ENCODE measurements at places on chromosomes 3 and 15.

GRCh38 chr15:32843219-32843815 is 125.5 kb downstream of the GREM1 start:
- no peak for DNase-seq

DNA sequence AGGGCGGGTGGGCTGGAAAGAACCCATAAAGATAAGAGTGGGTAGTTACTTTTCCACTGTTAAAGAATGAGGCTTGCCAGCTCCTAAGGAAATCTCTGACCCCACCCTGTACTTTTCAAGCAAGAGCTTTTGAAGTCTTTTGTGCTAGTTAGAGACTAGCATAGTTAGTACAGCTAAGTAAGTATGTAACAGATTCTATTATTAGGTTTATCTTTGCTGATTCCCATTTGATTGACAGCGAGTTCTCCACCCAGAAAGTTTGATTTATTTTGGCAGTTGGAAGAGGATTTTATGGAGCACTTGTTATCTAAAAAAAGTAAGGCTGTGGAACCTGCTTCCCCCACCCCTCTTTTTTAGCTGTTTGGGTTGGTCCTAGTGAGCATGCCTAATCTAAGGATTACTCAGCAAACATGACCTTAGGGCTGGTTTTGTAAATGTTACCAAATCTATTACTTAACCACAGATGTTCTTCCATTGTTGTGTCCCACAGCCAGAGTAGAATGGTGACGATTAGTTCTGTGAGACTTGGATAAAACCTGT is 57.6 kb downstream of the FNDC3B start:
- DNase-seq = no peak

GRCh38 chr15:92845126-92845508 is 55.0 kb upstream of the CHD2 start:
- DNase-seq = no peak

GRCh38 chr3:124078953-124079911 is 87.3 kb upstream of the ROPN1 start:
- DNase-seq = no peak

- DNase-seq = no peak
Observed at GRCh38 chr3:97935842-97936241, 36.4 kb downstream of the RIOX2 start.

- DNase-seq = no peak
Observed at GRCh38 chr3:141276398-141276797, 44.8 kb downstream of the PXYLP1 start.

DNA sequence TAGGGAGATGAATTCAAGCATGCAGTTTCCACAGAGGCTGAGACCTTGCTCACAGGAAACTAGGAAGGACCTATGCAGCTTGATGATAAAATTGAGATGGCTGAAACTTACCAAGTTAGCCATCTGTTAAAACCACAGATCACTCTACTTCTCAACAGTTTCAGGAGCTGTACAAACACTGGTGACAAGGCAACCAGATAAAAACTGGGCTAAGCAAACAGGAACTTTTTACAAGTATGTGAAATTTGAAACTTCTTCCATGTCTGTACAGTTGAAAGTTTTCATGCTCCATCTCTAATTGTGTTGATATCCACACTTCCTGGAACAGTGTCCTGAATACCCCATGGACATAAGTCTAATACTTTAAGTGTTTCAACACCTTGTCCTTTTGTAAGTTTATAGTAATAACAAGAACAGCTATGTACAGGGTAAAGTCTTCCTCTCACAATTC is 78.2 kb downstream of the FAIM start:
- DNase-seq = no peak

- DNase-seq = no peak
Observed at GRCh38 chr3:176927706-176928581, 269.3 kb downstream of the TBL1XR1 start.

- DNase-seq = no peak
Observed at GRCh38 chr3:114608293-114608692, 314.5 kb downstream of the TIGIT start.

DNA sequence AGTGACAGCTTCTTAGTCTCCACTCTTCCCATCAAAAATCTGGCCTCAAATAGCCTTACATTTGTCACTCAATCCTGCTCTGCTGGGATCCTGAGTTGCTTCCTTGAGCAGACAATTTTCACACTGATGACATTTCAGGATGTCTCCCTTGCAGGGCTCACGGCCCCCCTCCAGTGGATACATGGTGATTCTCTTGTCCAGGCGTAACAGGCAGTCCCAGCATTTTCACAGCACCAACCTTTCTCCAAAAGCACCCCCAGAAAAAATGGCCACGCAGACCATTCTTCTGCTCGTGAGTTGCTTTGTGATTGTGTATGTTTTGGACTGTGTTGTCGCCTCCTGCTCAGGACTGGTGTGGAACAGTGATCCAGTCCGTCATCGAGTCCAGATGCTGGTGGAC is 47.4 kb upstream of the WNT7A start:
- no peak for DNase-seq

- DNase-seq = no peak
Observed at GRCh38 chr3:89059211-89059925, 48.1 kb upstream of the EPHA3 start.

DNA sequence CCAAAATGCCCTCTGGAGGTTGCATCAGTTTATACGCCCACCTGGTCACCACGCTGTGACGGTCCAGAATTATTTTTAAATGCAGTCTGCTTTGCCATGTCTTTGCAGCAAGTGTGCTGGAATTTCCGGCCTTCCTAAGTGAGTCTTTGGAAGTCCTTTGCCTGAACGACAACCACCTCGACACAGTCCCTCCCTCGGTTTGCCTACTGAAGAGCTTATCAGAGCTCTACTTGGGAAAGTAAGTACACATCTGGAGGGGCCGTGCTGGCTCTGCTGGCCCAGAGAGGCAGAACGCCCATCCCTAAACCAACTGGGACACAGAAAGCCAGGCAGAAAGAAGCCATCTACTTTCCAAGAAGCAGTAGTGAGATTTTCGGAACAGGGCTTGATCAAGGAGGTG is 101.8 kb downstream of the LRRK1 start:
- DNase-seq = no peak

GRCh38 chr3:33130144-33130543 is 16.3 kb downstream of the CRTAP start:
- no peak for DNase-seq

GRCh38 chr3:189632242-189632641 is 1.1 kb downstream of the TP63 start:
- DNase-seq = no peak
